ENCODE measurements at places on chromosomes 5 and 9.

GRCh38 chr9:98860871-98861293 is 53.4 kb downstream of the GALNT12 start:
- DNase-seq: peak; percentile 14

DNA sequence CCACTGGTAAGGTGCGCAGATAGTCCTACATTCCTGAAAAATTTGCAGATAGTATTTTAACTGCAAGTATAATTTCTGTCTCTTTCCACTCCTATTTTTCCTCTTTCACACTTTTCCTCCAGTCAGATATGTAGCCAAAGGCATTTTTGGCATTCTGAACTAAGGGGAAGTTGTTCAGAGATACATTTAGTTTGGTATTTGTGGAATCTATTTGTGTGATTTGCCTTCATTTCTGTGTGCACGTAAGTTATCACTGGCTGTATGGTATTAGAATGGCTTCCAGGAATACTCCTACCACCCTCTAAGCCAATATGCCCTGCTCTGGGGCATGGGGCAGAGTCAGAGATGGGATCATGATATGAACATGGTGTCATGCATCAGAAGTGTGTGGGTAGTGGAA is 45.8 kb upstream of the GRAMD2B start:
- no peak for DNase-seq

GRCh38 chr9:127989094-127989493 is 8.3 kb upstream of the EEIG1 start:
- DNase-seq: no peak

DNA sequence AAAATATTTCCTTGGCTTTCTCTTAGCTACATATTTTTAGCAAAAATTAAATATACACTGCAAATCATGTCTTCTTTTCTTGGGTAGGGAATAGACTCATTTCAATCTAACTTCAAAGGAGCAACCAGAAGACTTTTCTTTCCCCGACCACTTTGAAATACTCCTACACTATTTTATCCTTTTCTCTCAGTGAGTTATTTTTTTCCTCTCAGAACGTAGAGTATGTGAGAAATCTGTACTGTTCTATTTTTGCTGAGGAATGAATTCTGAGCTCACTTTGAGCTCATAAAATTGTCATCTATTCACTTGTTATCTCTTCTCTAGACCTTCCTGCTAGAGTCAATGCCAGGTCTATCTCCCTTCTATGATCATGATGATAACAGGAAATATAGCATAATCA is 22.2 kb upstream of the DAPK1 start:
- DNase-seq: no peak

- no peak for DNase-seq
These were observed 78.3 kb downstream of the DMAC1 start for GRCh38 chr9:7721291-7721690.

DNA sequence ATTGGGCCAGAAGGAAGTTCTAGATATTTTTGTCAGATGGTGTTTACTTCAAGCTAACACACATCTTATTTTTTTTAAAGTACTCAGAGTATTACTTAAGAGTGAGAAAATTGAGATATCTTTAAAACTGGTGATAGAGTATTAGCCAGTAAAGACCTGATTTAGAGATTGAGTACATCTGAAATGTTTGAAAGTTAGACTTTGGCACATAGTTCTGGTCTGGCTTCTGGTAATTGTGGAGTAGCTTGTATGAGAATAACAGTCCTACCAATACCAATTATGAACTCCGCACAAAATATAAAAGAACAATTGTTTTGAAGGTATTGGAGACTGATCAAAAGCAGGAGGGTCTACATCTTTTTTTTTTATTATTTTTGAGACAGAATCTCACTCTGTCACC is 44.5 kb upstream of the GLIPR2 start:
- no peak for DNase-seq

DNA sequence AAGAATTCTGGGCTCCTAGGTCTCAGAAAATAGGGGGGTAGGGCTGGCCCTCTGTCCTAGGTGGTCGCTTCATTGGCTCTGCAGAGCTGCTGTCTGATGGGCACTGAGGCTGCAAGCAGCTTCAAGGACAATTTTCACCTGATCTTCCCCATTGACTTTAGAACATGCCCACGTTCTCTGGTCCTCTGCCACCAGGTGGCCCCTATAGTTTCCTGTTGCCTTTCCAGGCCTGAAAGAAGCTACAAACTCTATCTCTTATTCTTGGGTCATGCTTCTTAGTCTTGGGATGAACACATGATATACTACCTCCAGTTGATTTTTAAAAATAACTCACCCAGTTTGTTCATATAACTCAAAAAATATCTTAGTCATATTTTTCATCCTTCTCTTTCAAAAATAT is 26.3 kb downstream of the SPZ1 start:
- peak; percentile 20 for DNase-seq

DNA sequence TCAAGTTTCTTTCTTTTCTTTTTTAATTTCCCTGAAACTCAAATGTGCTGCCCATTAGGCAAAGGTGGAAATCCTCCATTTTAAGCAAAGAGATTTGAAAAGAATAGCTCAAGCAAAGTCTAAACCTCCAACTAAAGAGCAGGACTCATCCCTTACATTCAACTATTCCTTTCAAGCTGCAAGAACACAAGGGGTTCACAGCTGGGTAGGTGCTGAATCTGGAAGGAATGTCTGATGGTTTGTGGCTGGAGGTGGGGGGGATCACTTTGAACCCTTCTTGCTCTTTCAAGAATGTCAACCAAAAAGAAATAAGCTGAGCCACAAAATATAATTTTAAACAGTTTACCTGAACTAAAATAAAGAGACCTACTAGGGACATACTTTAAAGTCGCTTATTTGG is 375.7 kb upstream of the CDH10 start:
- DNase-seq: no peak

DNA sequence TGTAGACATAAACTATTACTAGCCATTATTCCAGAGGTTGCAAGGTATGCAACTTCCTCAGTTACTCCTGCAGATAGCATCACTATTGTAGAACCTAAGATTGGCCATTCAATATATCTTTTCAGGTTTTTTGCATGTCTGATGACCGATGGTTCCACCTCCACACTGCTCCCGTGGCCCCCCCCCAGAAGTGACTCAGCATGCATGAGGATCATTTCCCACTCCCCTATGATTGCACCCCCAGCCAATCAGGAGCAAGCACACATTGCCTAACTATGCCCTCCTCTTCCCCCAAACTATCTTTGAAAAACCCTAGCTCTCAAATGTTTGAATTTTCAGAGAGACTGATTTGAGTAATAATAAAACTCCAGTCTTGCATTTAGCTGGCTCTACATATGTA is 601.4 kb upstream of the TLE4 start:
- DNase-seq: no peak

GRCh38 chr5:108529381-108529780 is 147.5 kb upstream of the FBXL17 start:
- no peak for DNase-seq

GRCh38 chr9:8473244-8474020 is 673.9 kb upstream of the DMAC1 start:
- DNase-seq: no peak

- peak; percentile 94 for DNase-seq
These were observed at the start of gene LRRC70 for GRCh38 chr5:62578540-62578939. LRRC70 (plus strand) TSS chr5:62578819; CDS start chr5:62579439, 620 bp downstream.

DNA sequence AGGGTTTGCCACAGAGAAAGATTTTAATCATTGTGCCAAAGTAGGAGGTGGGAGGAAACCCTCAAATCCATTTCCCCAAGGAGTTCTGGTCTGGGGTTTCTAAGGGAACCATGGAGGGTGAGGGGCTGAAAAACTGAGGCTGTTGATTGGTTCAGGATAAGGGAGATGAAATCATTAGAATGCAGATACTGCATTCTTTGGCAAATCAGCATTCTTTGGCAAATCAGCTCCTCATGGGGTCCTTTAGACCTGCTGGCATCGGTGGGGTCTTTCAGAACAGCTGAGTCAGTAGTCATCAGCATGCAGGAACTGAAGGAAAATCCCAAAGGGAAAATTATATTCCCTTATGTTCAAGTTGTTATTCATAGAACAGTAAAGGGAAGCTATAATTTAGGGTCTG is 585.5 kb downstream of the ISL1 start:
- no peak for DNase-seq

DNA sequence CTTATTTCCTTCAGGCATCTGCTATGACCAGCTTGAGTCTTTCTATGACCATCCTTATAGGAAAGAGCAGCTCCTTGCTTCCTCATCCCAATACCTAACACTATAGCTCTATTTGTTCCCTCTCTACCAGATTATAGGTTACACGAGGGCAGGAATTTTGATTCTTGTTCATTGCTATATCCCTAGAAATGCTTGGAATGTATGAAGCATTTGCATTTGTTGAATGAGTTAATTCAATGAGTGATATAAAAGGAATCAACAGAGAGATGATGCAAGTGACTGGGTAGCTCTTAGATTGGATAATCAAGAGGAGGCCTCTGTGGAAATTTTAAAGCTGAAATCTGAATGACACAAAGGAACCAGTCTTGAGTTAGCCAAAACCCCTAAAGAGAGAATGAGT is 13.9 kb downstream of the ZCCHC9 start:
- DNase-seq: no peak

GRCh38 chr5:34553581-34553980 is 102.5 kb upstream of the RAI14 start:
- no peak for DNase-seq

DNA sequence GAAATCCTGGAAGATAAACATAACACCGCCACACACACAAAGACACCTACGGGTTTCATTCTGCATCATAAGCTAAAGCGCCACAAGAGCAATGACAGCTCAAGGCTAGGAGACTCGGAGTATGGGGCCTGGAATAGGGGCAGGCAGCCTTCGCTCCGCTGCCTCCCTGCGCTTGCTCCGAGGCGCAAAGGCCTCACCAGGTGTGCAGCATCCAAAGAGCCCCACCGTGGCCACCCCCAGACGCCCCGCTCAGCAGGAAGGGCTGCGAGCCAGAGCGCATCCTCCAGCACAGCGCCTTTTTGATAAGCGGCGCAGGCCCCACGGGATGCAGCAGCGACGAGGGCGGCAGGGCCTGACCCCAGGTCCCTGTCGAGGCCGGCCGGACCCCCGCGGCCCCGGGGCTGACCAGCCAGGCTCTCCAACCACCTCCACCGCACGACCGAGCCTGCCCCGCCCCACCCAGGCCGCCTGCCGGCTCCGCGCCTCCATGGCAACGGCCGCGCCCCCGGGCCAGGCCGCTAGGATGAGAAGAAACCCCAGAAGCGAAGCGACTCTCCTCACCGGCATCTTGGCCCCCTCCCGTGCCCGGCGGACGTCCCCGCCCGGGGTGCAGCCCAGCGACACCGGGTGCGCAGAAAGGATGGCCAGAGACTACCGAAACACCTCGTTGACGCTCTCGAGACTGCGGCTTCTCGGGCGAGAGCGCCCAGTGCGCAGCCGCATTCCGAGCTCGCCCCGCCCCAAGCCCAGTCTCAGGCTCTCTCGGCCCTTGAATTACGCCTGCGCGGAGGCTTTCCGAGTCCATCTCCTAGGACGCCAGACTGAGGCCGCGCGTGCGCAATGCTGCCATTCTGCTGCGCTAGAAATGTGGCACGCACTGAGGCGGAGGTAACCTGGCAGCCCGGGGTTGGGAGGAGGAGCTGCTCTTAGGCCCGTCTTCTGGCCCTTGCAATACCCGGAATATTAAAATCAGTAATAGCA is at the start of gene KIF3A:
Gene KIF3A (minus strand): TSS at position 694 of the 981 bp plus-strand sequence. CDS start 127 bp downstream, at position 567.
- DNase-seq: peak; percentile 96

- DNase-seq: no peak
These were observed 673.1 kb upstream of the KLF4 start for GRCh38 chr9:108162664-108163063.
